ENCODE measurements at places on chromosomes 1 and 21.

GRCh38 chr1:159005676-159006075 is 4.0 kb upstream of the IFI16 start:
- DNase-seq = no peak

- DNase-seq = no peak
Measured at GRCh38 chr1:223355699-223356098, 8.3 kb downstream of the SUSD4 start.

DNA sequence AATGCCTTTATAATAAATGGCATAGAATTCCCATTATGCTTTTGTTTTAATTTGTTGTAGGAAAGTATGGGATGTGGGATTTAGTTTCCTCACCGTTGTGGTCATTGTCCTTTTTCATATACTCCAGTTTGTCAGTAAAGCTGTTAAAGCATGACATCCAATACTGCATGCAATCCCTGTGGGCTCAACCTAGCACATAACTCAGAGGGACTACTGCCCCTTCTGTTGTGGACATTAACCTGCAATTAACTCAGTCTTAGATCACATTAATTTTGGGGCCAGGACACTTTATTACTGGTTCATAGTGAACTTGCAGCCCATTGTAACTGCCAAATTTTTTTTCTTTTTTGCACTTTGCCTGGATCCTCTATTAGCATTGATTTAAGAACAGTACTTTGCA is 112.5 kb downstream of the DNM3 start:
- DNase-seq = no peak

DNA sequence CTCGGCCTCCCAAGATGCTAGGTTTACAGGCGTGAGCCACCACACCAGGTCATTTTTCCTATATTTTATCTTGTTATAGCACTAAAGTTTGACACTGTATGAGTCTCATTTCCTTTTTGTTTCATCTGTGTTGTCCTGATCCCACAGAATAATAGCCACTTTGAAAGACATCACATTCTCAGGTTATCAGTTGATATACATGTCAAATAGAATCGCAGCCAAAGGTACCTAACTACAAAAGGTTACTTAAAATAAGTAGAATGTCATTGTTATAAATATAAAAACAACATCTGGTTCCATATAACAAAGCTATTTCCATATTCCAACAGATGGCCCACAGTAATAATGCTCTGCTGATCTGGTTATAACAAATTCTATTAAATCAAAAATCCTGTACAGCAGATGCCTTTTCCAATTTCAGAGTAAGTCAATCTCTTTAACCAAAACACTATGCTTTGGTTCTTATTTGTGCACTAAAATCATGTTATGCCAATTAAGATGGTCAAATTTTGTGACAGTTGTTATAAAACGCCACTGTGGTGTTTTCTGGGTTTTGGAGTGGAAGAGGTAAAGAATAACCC is 6.0 kb downstream of the FOXJ3 start:
- DNase-seq = no peak

GRCh38 chr1:844472-845026 is 79.2 kb upstream of the SAMD11 start:
- no peak for DNase-seq

DNA sequence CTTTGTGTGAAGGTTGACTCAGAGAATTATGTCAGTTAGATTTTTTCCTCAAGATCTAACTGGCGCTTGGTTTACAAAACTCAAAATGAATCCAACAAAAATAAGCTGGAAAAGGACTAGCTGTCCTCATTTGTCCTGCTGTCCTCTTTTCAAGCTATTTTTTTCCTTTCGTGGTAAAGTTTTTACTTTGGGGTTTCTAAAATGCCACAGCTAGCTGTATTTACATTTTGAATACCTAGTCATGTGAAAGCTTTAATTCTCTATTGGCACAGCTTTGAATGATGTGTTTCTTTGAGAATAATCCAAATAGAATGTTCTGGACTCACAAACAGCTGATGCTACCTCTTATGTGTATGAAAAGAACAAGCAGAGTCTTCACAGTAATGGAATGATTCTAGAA is 673.6 kb upstream of the NR5A2 start:
- DNase-seq = no peak

GRCh38 chr1:205162301-205162700 is 40.5 kb upstream of the RBBP5 start:
- no peak for DNase-seq

DNA sequence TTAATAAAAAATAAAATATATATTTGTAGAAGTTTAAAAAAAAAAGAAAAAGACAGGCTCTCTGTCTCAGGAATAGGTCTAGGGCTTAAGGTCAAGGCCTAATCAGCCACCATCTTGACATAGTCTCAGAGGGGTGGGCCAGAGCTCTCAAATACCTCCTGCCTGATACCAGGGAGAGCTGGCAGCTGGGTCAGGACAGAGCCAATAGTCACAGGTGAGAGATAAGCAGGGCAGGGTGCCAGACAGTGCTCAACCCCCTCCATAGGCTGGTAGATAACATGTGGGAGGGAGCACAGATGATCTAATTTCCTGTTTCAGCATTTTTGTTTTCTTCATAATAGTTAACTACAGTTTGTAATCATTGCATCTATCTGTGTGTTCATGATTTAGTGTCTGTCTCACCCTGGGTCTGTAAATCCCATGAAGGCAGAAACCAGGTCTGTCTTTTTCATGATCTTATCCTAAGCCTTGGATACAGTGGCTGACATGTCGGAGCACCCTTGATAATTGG is 152.0 kb upstream of the GRIK3 start:
- no peak for DNase-seq

GRCh38 chr21:42865776-42866160 is 13.6 kb downstream of the WDR4 start:
- no peak for DNase-seq

GRCh38 chr1:202568826-202569225 is 141.4 kb downstream of the SYT2 start:
- DNase-seq = no peak

GRCh38 chr1:43227143-43227764 is 42.5 kb upstream of the TMEM125 start:
- peak; percentile 85 for DNase-seq

GRCh38 chr1:78141531-78142231 is 95.9 kb downstream of the GIPC2 start:
- no peak for DNase-seq

DNA sequence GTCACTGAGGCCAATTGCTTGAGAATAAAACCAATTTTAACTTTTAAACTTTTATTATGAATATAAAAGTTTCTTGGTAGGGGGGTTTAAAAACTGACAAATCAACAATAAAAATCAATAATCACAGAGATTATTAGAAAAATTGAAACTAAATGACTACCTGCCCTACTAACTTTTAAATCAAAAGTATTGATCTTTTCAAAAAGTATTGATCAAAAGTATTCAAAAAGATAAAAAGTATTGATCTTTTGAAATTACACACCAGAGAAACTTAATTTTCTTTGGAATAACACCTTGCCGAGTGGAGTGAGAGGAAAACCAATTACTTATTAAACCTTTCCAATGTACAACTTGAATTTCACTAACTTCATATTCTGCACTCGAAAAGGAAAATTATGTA is 2.2 kb downstream of the SLC30A1 start:
- no peak for DNase-seq

DNA sequence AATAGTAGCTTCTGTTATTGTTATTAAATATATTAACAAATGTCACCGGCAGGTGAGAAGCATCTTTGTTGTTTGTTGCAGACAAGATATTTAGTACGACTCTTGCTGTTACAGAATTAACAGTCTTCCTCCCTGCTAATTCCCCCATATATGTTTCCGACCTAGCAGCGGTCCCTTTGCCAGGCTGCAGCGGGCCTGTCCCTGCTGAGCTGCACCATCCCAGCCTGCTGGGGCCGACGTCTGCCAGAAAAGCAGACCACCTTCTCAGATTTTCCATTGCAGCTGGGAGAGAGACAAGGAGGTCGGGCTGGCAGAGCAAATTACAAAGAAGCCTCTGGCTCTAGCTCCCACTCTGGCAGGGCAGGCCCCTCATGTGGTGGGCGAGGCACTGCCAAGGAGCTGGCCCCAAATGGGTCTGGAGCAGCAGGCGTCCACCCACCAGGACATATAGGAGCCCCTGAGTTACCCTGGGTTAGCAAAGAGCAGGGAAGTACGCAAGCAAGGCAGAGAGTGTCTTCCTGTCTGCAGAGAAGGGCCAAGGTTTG is 142.7 kb downstream of the FOXD2 start:
- no peak for DNase-seq

DNA sequence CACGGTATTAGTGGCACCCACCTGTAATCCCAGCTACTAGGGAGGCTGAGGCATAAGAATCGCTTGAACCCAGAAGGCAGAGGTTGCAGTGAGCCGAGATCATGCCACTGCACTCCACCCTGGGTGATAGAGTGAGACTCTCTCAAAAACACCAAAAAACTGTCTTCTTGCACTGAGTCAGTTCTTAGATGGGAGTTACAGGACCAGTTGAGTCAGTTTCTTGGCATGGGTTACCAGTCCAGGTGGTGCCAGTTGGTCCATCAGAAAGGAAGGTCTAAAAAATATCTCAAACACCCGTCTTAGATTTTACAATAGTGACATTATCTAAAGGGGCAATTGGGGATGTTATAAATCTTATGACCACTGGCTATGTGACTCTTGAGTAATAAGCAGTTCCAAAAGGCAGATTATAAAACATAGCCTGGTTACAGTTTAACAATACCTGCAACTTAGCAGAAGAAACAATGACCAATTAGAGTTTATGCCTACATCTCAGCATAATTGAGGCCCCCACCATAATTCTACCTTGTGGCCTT is 206.9 kb upstream of the FGGY start:
- DNase-seq = no peak

GRCh38 chr1:117685936-117686806 is 80.3 kb downstream of the TENT5C start:
- no peak for DNase-seq

DNA sequence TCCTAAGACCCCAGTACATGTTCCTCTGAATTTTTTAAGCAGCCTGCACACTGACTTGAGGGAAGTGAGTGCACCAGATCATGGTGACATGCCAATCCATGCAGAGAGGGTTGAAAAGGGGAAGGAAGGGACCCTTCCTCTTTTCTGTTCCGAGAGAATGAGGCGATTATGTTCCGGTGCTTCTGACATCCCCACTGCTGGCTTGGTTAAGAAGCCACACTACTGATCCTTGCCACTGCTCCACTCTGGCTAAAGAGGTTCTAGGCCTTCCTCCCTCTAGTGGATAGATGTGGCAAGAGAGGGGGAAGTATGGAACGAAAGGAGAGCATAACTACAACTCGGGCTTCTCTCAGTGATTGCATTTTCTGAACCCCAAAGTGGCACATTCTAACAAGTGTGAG is 1.8 kb upstream of the CYB5R1 start:
- DNase-seq = no peak

- DNase-seq = no peak
Measured at GRCh38 chr1:7462617-7463016, 308.5 kb upstream of the VAMP3 start.

- no peak for DNase-seq
Measured at GRCh38 chr1:50611675-50612074, 188.4 kb upstream of the DMRTA2 start.

DNA sequence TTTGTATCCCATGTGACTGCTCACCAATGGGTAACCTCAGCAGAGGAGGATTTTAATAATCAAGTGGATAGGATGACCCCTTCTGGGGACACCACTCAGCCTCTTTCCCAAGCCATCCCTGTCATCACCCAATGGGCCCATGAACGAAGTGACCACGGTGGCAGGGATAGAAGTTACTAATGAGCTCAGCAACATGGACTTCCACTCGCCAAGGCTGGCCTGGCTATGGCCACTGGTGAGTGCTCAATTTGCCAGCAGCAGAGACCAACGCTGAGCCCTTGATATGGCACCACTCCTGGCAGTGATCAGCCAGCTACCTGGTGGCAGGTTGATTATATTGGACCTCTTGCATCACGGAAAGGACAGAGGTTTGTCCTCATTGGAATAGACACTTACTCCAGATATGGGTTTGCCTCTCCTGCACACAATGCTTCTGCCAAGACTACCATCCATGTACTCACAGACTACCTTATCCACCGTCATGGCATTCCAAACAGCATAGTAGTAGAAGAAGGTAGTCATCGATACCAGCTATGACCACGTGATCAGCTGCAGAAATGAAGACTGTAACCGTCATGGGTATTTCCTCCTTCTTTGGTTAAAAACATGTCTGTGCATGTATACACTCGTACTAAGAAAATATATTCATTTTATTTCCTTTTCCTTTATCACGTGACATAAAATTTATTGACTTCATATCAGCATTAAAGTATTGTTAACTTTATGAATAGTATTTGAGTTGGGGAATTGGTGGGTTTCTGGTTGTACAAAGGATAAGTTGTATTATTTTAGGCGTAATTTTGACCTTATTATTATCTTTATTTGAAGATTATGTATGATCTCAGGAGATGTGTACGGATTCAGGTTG is 562.6 kb downstream of the PTPRU start:
- no peak for DNase-seq

DNA sequence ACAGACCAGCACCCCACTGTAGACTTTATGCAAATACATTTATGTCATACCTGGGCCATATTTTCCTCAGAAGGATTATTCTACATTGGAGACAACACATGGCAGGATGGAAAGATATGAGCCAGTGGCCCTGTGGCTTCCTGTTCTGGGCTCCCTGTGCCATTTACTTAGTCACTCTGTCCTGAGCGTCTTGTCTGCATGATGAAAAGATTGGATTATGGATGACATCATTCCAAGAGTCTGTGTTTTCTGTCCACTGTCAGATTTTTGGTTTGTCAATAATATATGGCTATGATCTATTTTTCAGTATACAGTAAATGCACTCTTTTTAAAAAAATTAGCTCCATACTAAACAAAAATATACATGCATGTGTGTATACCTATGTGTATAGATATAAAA is 30.8 kb downstream of the IGSF5 start:
- no peak for DNase-seq

GRCh38 chr1:78101514-78101913 is 55.7 kb downstream of the GIPC2 start:
- no peak for DNase-seq

DNA sequence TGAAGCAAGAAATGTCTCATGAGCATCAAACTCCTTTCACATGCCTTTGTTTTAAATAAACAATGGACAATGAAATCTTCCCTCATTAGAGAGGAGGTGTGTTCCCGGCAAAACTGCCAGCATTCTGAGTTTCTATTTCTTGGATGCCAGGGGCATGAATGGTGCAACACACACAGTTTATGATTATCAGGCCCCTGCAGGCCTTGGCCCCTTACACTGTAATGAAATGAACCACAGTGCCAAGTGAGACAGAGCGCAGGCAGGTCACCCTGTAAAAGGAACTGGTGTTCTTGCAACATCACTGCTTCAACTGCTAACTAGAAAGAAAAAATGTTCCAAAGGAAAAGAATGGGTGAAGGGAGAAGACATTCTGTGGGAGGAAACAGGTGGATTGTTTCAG is 3.8 kb upstream of the PIGC start:
- no peak for DNase-seq

- no peak for DNase-seq
Measured at GRCh38 chr1:235511470-235512240, 7.4 kb upstream of the B3GALNT2 start.

GRCh38 chr21:41778930-41779600 is 12.2 kb upstream of the RIPK4 start:
- no peak for DNase-seq

All from activated CD4-positive, alpha-beta T cell treated with anti-CD3 and anti-CD28 coated beads for 24 hours (primary cell).